ENCODE measurements at places on chromosomes 1 and 21.

DNA sequence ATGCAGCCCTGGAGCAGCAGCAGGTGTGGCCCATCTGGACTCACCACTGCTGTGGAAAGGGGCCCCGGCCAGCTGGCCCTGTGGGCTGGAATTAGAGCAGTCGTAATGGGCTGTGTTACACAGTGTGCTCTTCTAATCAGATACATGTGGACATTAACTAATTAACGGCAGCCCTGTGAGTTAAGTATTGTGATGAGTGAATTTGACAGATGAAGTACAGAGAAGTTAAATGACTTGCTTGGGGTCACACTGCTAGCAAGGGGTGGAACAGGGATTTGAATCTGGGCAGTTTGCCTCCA lies 58.6 kb downstream of the MDM4 start:
- DNase-seq: peak; percentile 56

DNA sequence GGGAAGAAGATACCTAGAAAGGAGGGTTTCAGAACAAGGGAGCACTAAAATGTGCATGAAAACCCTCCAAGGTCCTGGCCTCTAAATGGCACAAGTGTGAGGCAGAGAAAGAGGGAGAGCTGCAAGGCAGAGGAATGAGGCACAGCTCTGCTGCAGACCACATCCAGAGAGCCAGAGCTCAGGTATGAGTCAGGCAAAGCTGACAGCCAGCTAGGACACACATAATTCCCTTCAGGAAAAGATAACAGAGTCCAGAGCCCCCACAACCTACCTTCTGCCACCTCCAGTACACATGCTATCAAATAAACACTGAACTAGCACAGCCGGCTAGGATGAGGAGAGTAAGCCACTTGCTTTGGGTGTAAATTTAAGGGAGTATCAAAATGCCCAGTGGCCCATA lies 62.2 kb downstream of the HSF2BP start:
- peak; percentile 76 for DNase-seq

DNA sequence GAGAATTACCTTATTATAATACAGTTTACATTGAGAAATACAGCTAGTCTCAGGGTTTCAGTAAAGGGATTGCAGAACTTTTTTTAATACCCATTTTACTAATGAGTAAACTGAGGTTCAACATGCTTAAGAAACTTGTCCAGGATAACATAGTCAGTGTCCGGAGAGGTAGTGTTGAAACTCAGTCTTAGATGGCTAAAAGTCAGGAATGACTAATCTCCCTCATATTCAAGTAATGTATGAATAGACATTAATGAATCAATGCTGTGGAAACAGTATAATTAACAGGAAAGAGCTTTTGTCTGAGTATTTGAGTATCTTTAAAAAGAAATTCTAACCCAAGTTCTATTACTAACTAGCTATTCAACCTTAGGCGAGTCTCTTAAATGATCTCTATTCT lies 397.6 kb downstream of the PLA2G4A start:
- DNase-seq: peak; percentile 12

DNA sequence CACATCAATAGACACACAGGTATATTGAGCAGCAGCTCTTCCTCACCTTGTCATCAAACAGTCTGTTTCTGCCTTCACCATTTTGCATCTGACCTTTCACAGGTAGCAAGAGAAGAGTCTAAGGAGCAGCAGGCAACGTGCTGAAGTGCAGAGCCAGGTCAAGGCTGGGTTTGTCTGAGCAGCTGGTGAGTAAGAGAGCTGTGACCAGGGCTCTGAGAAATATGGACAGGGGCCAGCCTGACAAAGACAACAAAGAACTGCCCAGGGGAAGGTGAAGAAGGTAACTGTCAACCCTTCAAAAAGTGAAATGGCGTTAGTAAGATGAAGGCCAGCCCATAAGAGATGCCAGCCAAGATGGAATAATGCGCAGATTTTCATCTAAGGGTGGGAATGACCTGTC lies 58.9 kb upstream of the LRRC8D start:
- peak; percentile 35 for DNase-seq

DNA sequence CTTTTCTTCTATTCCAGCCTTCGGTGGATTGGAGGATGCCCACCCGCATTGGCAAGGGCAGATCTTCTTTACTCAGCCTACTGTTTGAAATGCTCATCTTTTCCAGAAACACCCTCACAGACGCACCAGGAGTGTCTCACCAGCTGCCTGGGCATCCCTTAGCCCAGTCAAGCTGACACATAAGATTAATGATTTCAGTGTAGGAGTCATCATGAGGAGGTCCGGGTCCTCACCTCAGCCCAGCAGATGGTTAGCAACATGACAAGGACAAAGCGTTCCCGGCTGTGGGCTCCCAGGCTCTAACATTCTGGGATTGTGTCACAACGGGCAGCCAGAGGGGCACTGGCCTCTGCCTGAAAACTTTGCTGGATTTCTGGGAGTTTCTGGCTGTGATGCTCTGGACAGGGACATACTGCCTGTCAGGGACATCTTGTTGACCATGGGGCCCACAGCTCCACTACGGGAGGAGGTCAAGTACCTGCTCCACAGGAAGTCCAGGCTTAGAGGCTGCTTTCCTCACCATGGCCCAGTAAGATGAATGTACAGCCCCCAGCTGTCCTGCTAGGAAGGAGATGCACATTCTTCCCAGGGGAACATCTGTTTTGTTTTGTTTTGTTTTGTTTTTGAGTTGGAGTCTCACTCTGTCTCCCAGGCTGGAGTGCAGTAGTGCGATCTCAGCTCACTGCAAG lies 204.0 kb upstream of the COA6 start:
- no peak for DNase-seq

- no peak for DNase-seq
Measured at GRCh38 chr1:203601716-203602309, 24.8 kb upstream of the ATP2B4 start.

DNA sequence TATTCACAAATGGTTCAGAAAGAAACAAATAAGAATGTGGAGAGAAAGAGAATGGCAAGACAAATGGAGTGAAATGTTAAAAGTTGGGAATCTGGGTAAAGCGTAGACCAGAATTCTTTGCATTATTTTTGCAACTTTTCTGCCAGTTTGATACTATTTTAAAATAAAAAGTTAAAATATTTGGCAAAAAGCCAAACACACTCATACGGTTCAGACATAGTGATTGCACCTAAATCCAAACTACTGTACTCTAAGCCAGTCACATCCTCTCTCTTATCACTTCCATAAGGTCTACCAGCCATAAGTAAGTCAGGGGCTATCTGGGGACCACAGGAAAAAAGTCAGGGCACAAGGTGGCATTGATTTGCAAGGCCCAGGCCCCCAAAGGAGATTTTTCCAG lies 14.4 kb downstream of the STUM start:
- no peak for DNase-seq

- peak; percentile 24 for DNase-seq
Measured at GRCh38 chr1:222547944-222548671, at the start of gene HHIPL2. Gene HHIPL2, minus strand, starts transcription at chr1:222548104. Its CDS starts 60 bp downstream, at chr1:222548044.

GRCh38 chr1:43069461-43070050 lies 102.5 kb downstream of the EBNA1BP2 start:
- DNase-seq: no peak

DNA sequence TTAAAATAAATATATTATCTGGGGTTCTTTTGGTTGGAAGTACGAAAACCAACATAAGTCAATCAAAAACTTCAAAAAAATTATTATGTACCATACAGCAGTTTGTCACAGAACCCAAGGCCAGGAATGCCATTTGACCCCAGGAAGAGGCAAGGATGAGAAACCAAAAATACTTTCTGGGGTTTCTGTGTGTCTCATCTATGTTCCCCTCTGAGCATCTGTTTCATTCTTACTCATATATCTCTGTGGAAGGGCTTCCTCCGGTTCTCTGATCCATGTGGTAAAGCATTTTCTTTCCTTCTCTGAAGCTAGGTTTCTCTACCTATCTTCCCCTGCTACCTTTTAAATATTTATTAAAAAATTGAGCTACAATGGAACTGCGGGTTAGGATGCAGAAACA lies 9.8 kb upstream of the FCRL1 start:
- DNase-seq: no peak

- no peak for DNase-seq
Measured at GRCh38 chr1:80384959-80385358, 1378.4 kb upstream of the ADGRL4 start.

- DNase-seq: peak; percentile 73
Measured at GRCh38 chr1:81144240-81144825, 656.4 kb upstream of the ADGRL2 start.

DNA sequence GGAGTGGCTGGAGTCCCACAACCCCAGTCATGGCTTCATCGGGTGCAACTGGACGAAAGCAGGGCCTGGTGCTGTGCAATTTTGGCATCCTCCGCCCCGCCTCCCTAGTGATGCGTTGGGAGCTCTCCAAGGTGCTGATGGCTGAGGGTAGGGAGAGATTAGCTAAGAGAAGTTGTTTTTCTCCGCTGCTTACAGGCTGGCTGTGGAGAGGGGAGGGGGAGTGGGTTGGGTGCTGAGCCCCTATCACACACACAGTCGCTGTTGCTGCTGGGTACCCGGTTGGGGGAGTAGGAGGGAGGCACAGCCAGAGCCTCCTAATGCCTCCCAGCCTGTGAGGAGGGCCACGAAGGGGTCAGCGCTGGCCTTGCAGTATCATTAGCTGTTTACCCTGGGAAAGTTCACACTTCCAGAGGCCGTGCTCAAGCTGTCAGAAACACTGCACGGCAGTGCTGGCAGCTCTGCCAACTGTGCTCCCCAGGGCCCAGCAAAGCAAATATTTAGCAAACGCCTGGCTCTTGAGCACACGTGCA lies 110.0 kb downstream of the GRIK3 start:
- DNase-seq: peak; percentile 44

DNA sequence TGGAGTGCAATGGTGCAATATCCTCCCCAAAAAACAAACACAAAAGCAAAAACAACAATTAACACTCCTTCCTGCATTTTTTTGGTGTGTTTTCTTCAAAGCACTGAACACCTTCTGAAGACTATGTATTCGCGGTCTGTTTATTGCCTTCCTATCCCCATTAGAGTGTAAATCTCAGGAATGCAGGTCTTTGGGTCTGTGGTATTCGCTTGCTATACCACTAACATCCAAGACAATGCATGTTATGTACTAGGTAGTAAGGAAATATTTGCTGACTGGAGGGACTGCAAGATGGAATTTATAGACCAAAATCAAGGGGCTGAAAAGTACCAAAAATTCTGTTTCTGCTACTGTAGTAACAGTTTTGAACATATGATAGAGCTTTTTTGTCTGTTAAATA lies 299.4 kb downstream of the RYR2 start:
- no peak for DNase-seq

DNA sequence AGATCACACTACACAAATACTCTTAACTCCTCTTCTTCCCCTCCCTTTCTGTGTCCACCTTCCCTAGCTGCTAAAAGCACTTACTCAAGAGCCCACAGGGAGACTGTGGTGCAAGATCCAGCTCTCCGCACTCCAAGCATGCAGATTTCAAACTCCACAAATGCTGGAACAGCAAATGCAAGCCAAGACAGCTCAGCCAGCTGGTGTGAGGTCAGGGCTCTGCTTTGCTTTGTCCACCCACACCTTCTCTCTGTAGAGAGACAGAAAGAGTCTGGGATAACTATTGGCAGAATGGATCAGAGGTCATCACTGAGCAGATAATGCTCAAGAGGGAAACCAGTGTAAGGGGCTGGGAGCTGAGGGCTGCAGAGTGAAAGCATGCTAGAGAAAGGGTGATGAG lies 45.2 kb upstream of the DPT start:
- DNase-seq: peak; percentile 18

All from foreskin fibroblast (primary cell).